AG09319 (cell line): ENCODE measurements at places on chromosomes 11 and 22.

DNA sequence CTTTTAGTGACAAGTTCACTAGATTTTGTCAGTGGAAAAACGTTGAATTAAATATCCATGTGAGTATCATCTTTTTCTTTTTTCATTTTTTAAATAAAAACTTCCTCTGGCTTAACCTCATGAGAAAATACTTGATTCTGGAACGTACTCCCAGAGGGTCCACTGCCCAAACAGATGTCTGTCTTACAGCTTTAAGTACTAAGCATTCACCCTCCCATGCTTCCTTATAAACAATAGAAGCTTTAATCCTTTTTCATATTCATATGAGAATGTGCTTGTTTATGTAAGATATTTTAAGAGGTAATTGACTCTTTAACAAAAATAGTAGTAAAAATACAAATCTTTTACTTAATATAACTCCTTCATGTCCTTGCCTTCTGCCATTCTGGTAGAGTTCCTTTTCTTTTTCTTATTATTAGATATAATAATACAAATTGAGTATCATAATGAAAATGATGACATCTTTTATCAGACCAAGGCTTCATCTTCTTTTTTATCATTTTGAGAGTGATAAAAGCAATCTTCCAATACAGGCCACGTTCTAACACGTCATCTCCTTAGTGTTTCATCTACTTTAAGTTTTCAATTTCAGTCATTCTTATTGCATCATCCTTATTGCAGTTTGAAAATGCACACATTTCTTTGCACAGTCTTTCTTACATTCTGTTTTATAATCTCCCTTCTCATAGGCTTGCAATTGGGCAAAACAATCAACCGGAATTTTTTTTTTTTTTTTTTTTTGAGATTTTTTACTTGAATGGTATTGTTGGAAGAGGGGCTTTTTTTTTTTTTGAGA lies 69.5 kb upstream of the MYO18B start:
- no peak for DNase-seq

GRCh38 chr11:63783925-63784592 lies 15.5 kb upstream of the ZFTA start:
- no peak for DNase-seq

GRCh38 chr11:102981324-102981910 lies 25.9 kb upstream of the MMP13 start:
- DNase-seq, result no peak

DNA sequence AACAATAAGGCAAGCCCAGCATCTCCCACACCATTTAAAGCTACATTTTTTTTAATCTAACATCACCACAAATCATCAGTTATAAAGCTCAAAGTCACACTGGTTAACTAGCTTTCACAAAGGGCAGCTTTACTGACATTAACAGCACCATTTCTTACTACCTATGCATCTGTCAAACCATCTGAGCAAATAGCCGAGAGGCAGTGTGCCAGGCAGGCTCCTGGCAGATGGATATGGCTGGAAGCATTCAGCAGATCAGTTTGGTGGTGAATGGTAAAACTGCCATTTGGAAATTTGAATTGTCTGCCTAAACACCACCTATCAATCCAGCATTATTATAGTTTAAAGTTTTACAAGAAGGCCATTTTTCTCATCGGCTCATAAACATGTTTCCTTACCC lies 131.2 kb downstream of the TTC28 start:
- no peak for DNase-seq

DNA sequence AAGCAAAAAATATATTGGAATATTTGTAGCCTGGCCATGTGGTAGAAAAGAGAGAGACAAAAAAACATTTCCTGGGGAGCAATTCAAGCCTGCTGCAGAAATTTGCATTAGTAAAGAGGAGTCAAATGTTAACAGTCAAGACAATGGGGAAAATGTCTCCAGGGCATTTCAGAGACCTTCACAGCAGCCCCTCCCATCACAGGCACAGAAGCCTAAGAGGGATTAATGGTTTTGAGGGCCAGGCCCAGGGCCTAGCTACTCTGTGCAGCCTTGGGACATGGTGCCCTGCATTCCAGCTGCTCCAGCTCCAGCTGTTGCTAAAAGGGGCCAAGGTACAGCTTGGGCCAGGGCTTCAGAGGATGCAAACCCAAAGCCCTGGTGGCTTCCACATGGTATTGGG lies 46.8 kb downstream of the PGR start:
- no peak for DNase-seq

DNA sequence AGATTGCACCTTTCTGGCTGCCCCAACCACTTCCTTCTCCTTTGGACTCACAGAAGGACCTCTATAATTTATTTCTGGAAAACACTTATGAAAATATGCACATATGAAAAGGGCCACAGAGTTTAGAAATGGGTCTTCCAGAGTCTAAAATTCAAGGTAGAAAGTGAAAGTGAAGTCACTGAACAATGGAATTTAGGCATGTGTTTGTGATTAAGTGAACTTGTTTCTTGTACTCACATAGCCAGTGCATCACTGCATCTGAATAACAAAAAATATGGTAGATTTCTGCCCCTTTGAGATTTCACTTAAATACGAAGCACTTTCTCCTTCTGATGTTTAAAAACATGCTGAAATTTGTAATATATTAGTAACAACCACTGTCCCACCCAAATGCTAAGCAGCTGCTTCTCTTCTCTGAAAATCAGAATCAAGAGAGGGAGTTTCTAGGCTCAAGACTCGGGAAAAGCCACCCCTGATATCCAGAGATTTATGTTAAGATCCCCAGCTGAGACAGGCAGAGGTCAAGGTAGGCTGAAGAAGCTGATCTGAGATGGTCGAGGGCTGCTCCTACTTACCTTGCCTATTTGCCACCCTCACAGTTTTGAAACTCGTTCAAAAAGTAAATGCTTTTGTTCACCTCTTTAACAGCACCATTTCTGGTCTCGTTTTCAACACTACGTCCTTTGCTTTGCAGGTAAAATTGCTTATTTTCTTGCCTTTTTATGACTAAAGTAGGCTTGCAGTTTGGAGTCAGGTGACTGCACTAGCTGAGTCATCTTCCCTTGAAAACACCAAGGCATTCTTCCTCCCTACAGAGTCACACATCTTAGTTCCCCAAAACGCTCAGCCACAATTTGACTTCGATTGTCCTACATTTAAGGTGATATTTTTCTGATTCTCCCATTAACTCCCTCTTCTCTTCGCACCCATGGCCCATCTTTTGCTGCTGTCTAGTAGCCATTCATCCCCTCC lies at the start of gene XKR3:
Gene XKR3 (minus strand): TSS at position 696 of the 972 bp plus-strand sequence. CDS start 17,338 bp downstream, outside the sequence.
- DNase-seq, result no peak

DNA sequence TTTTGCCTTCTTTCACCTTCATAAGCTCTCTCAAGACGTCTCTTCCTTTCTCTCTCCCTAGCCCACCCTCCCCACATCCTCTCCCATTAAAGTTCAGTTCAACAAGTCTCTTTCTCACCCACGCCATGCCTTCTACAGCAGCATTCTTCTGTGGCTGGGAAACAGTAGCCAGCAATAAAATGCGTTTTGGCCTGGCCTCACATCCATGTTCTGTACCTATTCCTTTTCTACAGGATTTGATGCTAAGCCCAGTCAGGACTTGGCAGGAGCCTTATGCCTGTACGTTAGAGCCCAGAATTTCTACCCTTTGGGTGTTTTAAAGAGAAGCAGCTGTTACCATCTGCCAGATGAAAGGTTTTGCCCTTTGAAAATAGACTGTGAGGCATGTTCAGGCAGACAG lies 7.1 kb upstream of the CD44 start:
- no peak for DNase-seq

GRCh38 chr11:85572056-85572455 lies 55.1 kb downstream of the DLG2 start:
- DNase-seq, result no peak

- no peak for DNase-seq
Measured at GRCh38 chr22:45341498-45341897, 31.8 kb downstream of the FAM118A start.

DNA sequence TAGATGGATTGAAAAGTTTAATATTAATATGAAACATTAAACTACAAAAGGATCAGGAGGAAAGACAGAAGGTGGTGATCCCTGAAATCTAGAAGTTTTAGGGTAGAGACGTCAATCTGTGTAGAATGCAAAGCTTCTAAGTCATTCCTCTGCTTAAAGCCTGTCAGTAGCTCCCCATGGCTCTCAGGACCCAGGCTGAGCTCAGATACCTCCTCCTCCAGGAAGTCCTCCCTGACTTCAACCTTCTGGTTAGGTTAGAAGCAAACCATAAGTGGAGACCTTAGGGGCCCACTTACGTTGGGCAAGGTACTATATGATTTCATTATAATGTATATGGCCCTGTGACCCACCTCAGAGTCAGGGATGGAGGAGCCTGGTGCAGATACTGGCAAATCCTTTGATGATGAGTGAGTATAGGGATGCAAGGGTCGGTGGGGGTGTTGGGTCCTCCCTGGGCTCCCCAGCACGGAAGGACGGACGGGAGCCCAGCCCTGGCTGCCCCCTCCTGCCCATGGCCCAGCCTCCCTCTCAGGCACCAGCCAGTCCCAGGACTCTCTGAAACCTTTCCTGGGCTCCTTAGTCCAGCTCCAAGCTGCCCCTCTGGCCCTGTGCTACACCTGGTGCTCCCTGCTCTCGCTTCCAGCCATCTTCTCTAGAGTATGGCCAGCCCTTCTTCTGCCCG lies 3.2 kb upstream of the PPP6R3 start:
- no peak for DNase-seq

DNA sequence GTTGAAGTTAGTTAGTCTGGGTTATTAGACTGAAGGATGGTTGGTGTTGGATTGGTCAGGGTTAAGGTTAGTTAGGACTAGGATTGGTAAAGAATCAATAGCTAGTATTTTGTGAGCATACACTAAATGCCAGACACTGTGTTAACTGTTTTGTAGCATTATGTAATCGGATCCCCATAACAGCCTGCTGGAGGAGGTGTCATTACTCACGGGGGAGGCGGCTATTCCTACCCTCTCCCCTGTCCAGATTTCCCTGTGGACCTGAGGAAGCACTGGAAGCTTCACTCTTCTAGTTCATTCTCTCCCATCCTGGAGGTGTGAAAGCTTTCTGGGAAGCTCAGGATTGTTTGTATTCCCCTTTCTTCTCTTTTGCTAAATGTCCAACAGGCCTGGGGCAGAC lies 40.5 kb upstream of the KCNJ11 start:
- no peak for DNase-seq

DNA sequence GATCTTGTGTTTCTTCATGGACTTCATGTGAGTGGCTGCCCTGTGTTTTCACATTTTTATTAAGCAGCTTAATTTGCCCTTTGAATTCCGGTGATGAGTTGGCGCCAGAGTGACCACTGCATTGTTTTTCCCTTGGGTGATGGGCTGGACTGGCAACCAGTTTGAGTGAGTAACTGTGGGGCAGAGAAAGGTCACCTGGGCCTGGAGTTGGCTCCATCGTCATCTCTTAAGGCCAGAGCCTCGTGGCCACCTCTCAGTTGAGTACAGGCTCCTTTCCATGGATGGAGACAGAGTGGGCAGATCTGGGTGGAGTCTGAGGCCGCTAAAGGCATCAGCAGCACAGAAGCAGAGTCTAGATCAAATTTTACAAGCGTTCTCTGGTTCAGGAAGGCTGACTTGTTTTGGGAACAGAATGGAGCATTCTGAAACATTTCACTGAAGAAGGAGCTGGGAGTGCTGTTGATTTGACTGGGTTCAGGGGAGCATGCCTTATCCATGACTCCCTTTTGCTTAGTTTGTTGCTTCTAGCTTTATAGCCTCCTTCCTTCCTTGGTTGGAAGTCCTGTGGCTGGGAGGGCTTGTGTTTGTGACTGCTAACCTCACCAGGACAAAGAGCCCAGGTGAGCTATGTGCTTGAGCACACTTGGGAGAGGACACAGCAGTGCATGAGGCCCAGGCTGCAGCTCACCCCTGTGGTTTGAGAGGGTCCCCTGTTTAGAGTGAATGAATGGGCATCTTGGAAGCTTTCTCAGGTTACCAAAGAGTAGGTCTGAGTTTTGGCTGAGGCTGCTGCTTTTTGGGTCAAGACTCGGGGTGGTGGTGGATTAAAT lies 7.8 kb downstream of the BCR start:
- no peak for DNase-seq

- DNase-seq, result no peak
Measured at GRCh38 chr22:23898006-23898974, 4.1 kb downstream of the MIF start.

DNA sequence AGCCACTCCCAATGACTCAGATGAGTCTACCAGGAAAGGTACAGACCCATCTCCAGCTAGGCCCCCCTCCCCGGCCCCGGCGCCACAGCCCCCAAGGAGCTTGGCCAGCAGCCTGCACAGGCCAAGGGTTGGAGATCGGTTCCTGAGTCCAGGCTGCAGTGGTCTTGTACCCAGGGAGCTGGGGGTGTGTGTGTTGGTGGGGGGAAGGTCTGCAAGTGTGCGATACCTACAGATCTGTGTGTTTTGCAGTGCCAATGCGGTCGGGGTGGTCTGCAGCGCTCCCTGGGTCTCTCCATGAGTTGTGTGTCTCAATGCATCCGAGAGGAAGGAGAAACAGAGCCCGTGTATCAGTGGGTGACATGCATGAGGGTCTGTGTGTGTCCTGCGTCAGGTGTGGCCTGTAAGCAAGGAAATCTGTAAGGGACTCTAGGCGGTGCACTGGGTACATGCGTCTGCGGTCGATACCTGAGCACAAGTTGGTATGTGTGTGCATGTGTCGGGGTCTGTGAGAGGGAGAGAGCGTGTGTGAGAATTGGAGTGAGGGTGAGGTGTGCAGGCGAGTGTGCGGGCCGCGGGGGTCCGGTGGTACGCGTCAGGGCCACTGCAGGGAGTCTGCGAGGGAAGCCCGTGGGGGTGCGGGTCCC lies 645 bp downstream of the CDC42BPG start:
- no peak for DNase-seq

DNA sequence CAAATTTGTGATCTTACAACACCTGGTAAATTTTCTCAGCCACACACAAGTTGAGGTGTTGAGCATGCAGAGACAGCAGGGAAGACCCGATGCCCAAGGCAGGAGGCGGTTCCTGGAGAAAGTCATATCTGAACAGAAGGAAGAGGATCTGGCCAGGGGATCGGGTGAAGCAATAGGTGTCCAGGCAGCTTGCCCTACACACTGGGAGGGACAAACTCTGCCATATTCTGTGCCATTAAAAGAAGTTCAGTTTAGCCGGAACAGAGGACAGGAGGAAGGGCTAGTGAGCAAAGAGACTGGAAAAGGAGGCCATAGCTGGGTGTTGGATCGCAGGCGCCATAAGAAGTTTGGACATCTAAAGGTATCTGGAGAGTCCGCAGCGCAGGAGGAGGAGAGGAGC lies 76.5 kb downstream of the TMPRSS5 start:
- DNase-seq, result no peak

DNA sequence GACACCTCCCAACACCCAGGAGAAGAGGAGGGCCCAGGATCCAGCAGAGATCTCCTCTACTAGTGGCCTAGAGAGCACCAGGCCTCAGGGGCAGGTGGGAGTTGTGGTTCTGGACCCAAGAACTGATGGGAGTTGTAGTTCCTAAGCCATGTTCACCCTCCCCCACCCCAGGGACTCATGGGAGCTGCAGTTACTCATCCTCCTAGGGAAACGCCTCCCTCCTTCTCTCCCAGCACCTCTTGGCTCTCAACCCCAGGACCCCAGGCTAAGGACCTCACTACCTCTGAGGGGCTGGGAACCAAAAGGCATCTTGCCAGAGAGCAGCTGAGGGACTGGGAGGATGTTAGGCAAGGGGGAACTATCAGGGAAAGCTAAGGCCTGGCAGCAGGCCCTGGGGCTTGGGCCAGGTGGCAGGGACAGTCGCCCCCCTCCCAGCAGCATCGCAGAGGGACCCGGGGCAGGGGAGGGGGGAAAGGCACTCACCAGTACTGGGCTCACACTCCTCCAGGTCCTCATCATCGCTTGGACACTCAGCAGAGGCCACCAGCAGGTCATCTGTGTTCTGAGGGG lies 28.9 kb downstream of the SLC22A12 start:
- DNase-seq, result no peak
